ENCODE measurements at places on chromosomes 7 and 10.

- no peak for DNase-seq
These were observed 1.6 kb downstream of the TAC1 start for GRCh38 chr7:97733276-97734161.

DNA sequence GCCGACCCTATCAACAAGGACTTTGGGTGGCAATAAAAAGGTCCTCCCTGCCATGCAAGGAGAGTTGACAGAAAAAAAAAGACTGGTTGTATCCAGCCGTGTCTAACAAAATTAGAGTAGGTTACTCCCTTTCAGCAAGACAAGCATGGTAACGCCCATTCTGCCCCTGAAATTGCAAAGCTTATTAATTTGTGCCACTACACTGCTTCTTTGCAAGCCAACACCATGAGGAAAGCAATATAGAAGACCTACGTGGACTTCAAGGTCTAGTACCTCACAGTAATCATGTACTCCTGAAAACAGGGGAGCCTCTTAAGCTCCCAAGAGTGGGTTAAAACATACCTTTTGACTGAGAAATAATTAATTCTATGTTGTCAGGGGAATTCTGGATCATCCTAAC is 90.3 kb downstream of the FRMPD2 start:
- no peak for DNase-seq

GRCh38 chr7:44158873-44159631 is 17.9 kb upstream of the MYL7 start:
- no peak for DNase-seq

- peak; percentile 97 for DNase-seq
These were observed 194.8 kb upstream of the ZNF32 start for GRCh38 chr10:43843321-43844101.

GRCh38 chr10:8321990-8322389 is 267.5 kb downstream of the GATA3 start:
- DNase-seq: no peak

DNA sequence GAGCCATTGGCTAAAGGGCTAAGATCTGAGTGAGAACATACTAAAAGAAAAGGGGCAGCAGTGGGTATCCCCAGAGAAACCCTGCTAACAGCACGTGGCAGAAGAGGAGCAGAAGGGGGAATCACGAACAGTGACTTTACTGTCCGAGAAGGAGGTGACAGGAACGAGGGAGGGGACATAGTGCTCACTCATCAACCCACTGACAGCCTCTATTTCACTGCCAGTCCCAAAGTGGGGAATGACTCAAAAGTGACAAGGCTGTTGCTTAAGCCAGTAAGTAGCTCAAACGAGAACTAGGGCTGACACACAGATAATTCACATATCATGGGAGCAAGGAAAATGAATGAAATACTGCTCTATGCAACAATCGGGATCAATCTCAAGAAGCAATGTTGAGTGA is 92.7 kb downstream of the RSU1 start:
- no peak for DNase-seq

GRCh38 chr10:27558612-27559020 is 54.5 kb downstream of the RAB18 start:
- peak; percentile 53 for DNase-seq

- no peak for DNase-seq
These were observed 93.9 kb upstream of the AGR3 start for GRCh38 chr7:16975712-16976111.

DNA sequence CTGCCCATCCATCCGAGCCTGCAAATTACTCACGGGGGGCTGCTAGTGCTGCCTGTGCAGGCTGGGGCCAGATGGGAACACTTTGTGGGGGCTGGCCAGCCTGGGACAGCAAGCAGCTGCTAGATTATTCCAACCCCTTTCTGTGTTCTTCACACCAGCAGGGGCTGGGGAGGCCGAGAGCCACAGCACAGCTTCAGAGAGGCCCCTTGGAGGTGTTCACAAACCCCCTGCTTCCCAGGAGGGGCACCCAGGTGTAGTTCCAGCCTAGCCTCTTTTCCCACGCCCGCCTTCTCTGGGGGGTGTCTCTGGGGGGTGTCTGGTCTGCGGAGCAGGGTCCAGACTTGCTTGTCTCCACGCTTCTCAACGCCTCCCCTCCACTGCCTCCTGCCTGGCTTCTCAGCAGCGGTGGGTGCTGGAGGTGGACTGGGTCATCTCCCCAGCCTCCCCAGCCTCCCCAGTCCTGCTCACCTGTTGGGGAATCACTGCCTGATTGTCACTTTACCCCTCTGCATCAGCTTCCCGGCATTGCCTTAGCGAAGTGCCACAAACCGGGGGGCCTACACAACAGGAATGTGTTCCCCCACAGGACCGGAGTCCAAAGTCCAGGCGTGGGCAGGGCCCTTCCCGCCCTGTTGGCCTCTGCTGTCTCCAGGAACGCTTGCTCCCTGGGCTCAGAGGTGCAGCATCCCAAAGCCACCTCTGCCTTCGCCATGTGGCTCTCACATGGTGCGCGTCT is 74.0 kb upstream of the EN2 start:
- DNase-seq: no peak

All from MG63 (cell line).